GM12865 (cell line): ENCODE measurements at places on chromosomes 3 and 15.

DNA sequence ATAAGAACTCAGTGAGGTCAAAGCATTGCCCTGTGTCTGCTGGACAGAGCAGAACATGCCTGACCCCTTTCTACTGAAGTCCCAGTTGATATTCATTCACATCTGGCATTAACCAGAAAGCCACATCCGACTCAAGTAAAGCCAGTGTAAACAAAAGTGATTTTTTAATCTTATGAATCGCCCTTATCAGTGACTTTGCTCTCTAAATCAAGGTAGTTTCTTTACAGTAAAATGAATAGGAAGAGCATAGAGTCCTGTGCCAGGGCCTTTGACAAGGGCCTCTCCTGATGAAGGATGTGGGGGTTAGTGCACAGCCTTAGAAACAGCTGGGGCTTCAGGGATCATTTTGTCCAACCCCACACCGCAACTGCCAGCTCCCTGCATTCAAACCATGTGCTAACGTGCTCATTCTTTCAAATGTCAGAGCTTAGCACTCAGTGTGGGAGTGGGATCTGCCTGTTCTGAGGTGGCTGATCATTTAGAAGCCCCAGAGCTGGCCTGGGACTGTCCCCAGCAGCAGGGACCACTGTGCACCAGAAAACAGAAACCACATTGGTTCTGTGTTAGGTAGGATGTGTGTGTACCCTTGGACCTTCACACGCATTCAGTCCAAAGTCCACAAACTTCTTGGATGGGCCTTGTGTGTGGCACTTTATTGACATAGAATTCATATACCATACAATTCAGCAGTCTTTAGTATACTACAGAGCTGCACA, 55.3 kb downstream of the CCR4 start:
- DNase-seq, result no peak

GRCh38 chr3:161316006-161316689, 55.2 kb downstream of the SPTSSB start:
- no peak for DNase-seq

- DNase-seq, result no peak
Observed at GRCh38 chr15:93462690-93463089, 373.7 kb upstream of the RGMA start.

DNA sequence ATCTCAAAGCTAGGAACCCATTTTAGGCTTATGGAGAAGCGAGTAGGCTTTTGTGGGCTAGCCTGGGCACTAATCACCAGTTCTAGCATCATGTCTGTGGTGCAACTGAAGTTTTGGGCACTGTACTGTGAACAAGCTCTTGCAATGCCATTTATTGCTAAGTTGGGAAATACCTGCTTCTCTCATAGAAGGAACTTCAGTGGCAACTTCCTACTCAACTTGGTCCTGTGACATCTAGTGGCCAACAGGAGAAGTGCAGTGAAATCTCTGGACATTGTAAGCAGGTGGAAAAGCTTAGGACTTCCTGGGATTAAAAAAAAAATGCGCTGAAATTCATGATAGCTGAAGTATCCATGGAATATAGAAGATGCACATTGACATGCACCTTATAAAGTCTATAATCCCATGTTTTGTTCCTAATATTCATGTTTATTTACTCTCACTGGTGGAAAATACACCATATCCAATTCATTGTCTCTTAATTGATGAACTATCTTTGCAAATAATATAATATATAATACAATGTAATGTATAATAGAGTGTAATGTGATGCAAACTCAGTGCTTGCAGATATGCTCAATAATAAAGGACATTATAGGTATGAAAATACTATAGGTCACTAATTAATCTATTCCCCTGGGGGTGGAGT, 6.5 kb upstream of the ALDH1A3 start:
- peak; percentile 75 for DNase-seq

DNA sequence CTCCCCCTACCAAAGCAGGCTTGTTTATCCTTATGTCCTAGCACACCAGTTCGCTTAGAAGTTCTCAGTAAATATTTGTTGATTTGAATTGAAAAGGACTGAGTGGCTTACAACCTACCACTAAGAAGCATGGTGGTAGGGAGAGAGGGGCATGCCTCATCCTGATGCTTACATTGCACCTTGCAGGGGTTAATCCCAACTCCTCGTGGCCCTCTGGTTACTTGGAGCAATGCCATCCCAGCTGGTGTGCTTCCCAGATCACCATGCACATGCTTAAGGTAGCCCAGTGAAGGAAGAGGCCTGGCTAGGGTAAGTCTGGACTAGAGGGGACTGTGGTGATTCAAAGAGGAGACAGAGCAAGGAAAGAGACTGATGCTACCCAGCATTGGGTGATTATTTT, 253.3 kb downstream of the CLSTN2 start:
- no peak for DNase-seq

DNA sequence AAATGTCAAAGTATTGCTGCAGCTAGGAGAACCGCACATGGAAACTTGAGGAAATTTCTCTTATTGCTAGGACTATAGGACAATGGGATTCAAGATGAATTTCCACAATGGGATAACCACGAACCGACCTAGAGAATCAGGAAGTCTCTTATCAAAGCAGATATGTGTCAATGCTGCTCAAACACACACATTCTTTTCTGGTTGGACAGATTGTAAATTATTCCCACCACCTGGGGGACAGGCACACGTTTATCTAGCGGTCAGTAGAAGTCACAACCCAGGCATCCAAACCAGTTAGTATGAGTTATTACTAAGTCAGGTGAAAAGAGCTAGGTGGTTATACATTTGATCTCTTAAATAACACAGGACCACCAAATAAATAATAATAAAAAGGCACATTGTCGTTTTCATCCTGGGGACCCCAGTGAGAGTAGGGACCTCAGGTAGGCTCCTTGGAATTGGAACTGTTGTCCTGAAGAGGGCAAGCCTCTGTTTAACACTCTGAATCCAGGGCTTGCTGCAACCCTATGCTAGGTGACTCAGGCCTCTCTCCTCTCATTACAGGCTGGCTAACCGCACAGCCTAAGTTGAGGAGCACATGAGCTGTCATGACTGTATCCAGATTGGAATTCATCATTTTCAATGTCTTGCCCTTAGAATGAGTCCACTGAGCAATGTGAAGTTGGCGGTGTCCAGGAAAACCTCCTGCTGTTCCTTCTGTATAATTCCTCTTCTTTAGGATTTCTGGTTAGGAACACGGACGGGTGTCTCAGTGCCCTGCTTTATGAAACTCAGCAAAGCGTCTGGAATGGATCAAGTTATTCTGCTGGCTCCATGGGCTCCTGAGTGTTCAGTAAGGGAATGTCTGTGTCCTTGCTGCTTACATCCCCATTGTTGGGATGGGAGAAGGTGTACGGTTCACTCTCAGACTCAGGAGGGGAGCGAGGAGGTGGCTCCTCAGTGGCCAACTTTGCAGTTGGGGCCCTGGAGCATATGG, 59.0 kb downstream of the CLEC3B start:
- no peak for DNase-seq

GRCh38 chr15:66491846-66492245, 5.7 kb downstream of the SNAPC5 start:
- no peak for DNase-seq

GRCh38 chr3:134795746-134796280, 753 bp downstream of the EPHB1 start:
- no peak for DNase-seq

DNA sequence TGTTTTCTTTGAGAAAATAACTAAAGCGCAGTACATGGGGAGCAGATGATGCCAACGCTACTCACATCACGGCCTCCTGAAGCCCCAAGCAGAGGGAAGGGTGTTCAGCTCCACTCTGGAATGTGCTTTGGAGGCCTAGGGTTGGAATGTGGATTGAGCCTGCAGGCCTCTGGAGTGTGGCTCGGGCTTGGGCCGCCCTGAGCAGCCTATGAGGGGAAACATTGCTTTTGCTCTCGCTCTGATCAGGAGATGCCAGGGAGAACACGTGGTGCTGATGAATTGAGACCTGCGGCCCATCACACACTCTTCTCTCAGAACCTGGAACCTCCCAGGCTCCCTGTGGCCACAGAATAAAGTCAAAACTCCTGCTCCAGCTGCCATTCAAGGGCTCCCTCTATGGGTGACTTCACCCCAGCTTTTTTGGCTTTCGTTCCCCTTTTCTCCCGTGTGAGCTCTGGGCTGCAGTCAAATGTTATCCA, 23.3 kb downstream of the CCDC13 start:
- peak; percentile 17 for DNase-seq

DNA sequence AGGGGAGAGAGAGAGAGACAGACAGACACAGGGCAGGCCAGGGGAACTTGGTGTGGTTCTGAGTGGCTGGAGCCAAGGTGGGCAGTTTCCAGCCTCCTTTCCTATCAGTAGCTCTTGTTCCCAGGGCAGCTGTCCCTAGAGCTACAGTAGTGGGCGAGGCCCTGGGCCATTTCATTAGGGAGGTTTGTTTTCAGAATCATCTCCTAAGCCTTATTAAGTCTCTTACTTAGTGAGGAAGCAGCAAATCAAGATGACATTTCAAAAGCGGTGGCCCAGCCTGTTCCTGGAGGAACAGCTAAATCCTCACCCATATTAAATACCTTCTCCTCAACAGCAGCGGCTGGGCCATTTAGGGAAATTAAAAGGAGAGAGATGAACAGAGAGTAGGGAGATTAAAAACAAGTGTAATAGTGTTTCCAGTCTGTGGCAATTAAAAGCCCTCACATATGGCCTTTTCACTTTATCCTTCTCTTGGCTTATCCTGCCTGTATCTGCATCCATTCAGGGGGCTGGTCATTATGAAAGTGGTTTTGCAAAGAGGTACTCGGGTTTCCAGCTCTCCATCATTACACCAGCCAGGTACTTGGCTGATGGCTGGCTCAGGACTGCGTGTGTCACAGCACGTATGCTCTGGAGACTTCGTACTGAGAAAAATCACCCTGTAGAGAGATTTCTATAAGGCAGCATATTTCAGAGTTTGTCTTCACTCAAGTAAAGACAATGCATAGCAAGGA, 91.9 kb upstream of the PRR23C start:
- DNase-seq, result no peak
